Stimulated activated CD4-positive, alpha-beta T cell treated with anti-CD3 and anti-CD28 coated beads, Interleukin-15, amount 100 ng/mL, for 1 hour (primary cell): ENCODE measurements at places on chromosomes 4 and X.

GRCh38 chrX:45070116-45071007 lies 130.3 kb downstream of the DIPK2B start:
- DNase-seq: no peak

GRCh38 chr4:146437778-146438177 lies 84.0 kb downstream of the SLC10A7 start:
- no peak for DNase-seq

GRCh38 chr4:26233350-26233749 lies 87.5 kb upstream of the RBPJ start:
- DNase-seq: no peak

- no peak for DNase-seq
Observed at GRCh38 chr4:179441596-179441995, 1999.4 kb upstream of the AGA start.

GRCh38 chr4:119284876-119285780 lies 36.8 kb downstream of the FABP2 start:
- DNase-seq: no peak

DNA sequence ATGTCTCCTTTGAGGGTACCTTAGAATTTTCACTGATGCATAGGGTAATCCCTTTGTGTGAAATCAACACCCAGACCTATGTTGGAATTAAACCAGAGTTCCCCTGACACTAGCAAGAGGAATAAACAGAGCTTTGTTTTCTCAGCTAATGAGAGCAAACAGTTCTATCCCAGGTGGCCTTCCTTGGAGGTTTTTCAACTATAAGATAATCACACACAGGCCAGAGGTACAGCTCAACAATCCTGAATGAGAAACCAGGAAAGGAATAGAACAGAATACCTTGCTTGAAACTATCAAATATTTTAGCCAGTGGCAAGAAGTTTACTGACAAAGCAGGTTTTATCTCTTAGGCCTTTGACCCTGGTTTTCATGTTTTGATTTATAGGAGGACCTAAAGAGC lies 100.2 kb downstream of the OTC start:
- no peak for DNase-seq

GRCh38 chrX:43968359-43968781 lies 4.8 kb downstream of the NDP start:
- DNase-seq: no peak

DNA sequence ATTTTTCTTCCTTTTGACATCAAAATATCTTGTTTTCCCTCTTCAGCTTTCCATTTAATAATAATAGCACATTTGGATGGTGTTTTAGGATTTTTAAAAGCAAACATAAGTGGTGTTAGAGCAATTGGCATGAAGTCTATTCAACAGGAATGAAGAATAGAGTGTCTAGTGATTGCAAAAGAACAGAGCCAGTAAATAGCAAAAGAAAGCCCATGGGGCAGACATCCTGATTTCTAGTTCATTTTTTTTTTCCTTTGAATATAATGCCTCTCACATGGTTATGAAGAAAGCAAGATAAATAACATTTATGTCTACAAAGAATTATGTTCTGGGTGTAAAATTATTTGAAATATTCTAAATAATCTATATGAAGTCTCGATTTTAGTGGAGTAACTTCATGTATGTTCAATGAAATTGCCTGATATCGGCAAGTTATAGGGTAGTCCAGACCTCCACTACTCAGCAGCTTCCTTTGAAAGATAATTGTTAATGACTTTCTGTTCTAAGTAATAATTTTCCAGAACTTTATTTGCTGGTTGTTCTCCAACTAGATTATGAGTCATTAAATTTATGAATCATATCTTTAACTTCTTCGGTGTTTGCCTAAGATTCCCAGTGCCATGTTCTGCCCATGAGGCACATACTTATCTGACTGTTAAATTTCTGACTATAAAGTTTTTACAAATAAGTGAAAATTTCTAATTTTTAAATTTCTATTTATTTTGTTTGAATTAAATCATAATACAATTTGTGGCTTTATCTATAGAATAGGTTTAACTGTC lies 587.9 kb downstream of the TLL1 start:
- DNase-seq: no peak

DNA sequence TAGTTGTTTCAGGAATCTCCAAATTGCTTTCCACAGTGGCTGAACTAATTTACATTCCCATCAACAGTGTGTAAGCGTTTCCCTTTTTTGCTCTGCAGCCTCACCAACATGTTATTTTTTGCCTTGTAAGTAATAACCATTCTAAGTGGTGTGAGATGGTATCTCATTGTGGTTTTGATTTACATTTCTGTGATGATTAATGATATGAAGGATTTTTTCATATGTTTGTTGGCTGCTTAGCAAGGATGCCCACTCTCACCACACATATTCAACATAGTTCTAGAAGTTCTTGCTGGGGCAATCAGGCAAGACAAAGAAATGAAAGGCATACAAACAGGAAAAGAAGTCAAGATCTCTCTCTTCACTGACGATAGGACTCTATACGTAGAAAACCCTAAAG lies 472.4 kb downstream of the ZNF674 start:
- DNase-seq: no peak

DNA sequence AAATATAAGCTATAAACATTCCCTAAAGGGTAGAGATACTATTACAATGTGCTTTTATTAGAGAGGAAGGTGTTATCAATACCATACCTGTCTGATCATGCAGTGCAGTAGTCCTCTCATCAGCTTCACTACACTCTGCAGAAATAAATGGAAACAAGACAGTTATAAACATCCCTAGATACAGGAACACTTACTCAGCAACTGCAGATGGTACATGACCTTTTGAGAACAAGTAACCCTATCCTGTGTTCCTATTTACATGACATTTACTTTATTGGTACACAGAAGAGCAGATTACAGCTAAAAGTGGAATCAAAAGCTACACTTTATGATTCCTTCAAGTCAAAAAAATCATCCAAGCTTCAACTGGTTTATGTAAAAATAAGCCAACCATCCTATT lies 9.0 kb downstream of the PHKA1 start:
- no peak for DNase-seq

DNA sequence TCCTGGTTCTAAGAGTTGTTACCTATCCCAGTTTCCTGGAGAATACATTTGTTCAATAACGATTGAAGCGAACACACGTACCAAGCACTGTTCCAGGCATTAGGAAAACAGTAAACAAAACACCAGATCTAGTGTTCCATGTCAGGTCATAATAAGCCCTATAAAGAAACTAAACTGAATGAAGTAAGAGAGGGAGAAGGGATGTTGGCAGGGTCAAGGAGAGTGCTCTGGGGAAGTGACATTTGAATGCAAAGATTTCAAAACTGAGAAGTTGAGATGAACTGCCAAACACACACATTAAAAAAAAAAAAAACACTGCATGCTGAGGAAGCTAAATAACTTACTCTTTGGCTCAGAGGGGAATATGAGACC lies 14.4 kb upstream of the ENAM start:
- DNase-seq: no peak

DNA sequence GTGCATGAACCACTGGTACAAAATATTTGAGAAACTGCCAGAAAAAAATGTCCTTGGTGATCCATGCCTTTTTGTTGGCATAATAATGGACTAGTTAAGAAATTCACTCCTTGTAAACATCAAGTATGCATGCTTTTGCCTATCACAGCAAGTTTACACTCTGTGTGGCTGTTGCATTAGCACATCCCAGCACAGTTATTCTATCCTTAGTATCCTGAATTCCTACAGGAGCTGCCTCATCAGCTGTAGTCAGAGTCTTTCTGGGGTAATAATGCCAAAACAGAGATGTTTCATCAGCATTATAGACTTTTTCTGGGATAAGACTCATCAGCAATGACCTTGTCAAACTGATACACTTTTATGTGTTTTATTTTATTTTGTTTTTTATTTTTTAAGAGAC lies 82.8 kb downstream of the CHIC2 start:
- no peak for DNase-seq

- DNase-seq: no peak
Observed at GRCh38 chr4:157791236-157791635, 381.6 kb downstream of the GASK1B start.

- DNase-seq: no peak
Observed at GRCh38 chr4:18666322-18666721, 644.8 kb upstream of the LCORL start.

DNA sequence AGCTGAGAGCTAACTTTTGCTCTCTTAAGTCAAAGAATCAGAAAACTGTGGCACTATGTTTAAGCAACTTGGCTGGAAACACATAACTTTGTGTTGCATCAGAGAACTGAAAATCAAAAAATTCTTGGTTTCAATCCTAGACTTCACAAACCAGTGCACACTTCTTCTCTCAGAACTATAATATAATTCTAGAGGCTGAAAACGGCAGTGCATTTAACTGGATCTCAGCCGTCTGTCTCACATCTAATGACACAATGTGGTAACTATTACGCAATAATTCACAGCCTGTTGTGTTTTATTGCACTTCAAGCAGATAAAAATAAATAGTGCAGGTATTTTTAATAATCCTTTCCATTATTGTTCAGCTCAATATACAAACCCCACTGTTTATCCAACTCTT lies 260.6 kb upstream of the DIAPH2 start:
- no peak for DNase-seq

DNA sequence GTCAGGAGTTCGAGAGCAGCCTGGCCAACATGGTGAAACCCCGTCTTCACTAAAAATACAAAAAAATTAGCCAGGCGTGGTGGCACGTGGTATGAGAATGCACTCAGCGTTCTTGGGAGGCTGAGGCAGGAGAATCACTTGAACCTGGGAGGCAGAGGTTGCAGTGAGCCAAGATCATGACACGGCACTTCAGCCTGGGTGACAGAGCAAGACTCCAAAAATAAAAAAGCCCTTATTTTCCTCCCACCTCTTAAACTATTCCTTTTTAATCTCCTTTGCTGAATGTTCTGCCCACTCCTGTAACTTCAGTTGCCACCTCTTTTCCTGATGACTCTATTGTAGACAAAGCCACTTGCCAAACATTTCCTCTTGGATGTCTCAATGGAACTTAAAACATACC lies 72.6 kb downstream of the TAF1 start:
- DNase-seq: no peak

DNA sequence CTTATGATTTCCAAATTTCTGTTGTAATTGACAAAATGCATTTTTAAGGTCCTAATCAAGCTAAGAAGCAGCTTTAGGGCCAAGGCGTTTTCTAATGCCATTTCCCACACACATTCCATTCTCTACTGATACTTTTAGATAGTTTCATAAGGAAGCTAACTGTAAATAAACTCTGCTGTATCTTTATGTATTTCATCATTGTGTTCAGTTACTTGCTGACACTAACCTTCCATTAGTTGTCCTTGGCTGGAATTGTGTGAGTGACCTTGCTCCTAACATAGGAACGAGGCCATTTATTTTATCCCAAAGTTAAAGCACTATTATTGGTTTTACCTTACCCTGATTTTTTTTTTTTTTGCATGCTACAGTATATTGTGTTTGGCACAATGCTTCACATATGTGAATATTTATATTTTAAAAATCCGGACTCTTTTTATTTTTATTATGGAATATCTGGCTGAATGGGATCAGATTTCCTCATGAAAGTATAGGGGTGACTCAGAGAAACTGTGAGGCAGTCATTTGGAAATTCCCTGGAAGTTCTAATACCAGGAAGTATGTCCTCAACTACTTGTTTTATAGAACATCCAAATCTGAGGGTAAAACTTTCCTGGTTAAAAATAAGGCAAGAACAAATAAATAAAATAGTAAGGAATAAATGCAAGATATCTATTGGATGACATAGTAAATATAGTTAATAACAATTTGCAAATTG lies 62.7 kb upstream of the SORBS2 start:
- no peak for DNase-seq

GRCh38 chr4:77538144-77538543 lies 67.5 kb upstream of the CXCL13 start:
- DNase-seq: no peak

DNA sequence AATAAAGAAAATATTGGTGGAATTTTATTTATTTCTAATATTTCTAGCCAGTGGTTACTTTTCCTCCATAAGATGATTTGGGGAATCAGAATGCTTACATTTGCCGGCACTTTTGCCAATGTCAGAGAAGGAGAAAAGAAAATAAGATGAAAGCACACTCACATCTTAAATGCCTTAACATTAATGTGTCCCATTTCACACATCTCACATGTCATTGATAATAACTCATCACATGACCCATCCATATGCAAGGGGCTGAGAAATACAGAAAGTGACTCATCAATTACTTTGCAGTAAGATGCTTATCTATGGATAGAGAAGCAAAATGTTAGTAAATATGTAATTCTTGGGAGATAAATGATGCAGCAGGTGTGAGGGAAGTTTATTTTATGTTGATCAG lies 1531.0 kb downstream of the PCDH7 start:
- DNase-seq: no peak

- DNase-seq: peak; percentile 95
Observed at GRCh38 chr4:10116569-10117358, at the start of gene WDR1. Gene WDR1, minus strand, starts transcription at chr4:10116799. Its CDS starts 133 bp downstream, at chr4:10116666.

DNA sequence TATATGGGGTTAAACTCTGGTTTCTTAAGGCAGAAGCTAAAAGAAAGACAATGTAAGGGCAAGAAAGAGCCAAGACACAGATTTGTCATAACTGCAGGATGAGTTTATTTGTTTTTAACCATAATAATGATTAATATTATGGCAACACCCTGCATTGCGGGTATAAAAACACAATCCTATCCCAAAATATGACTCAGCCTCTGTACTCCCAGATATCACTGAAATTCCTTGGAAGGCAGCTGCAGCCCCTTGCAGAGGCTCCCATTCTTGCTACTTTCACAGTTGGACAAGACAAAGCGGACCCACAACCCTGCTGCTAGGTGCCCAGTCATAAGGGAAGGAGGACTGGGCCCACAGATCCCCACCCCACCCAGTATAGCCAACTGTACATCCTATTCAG lies 20.4 kb upstream of the FGF16 start:
- no peak for DNase-seq
